ENCODE measurements at places on chromosomes 11 and 22.

DNA sequence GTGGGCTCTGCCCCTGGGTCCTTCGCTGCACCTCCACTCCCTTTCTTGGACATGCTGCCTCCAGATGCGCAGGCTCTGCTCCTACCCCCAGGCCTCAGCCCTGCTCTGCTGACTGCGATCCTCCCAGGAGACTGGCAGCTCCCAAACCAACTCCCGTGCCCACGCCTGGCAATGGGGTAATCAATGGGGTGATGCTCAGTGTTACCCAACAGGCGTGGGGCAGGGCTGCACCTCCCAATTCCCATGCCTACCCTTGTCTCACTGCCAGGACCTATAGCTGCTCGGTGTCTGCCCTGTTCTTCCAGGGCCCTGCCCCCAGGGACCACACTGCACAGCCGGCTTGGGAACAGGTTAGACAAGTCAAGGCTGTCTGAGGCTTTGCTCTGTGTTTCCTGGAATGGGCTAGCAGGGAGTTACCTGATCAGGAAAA lies at the start of gene ALDH3B2:
Gene ALDH3B2 (minus strand): TSS at position 182 of the 430 bp plus-strand sequence. CDS start 7,688 bp downstream, outside the sequence.
- DNase-seq = no peak

GRCh38 chr11:88348870-88349269 lies 11.3 kb upstream of the CTSC start:
- DNase-seq = no peak

- DNase-seq = no peak
Observed at GRCh38 chr11:17459236-17459896, 17.3 kb downstream of the ABCC8 start.

GRCh38 chr11:86219311-86220193 lies 25.0 kb upstream of the EED start:
- no peak for DNase-seq

DNA sequence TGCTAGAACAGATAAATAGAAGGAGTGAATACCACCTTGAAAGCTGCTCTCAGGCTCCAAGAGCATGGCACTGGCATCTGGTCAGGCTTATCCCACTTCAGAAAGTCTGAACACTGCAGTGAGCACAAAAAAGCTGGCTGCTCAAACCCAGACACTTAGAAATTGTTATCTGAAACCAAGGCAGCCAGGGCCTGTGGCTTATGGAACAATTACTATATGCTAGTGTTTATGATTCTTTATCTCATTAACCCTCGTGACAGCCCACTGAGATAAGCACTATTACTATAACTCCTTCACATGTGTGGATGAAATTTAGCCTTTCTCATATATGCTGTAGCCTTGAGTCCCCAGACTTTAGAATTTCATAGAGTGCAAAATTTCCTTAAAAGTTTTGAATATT lies 400.2 kb downstream of the RAB38 start:
- no peak for DNase-seq

- no peak for DNase-seq
Observed at GRCh38 chr22:45576273-45576625, 73.6 kb downstream of the FBLN1 start.

- DNase-seq = no peak
Observed at GRCh38 chr11:87722756-87723565, 452.3 kb downstream of the RAB38 start.

GRCh38 chr11:12043221-12043620 lies 34.8 kb upstream of the DKK3 start:
- no peak for DNase-seq

- no peak for DNase-seq
Observed at GRCh38 chr11:64770120-64770519, 8.2 kb downstream of the SF1 start.

GRCh38 chr22:47177334-47177815 lies 414.9 kb downstream of the TBC1D22A start:
- no peak for DNase-seq

GRCh38 chr22:50677493-50678217 lies 5.0 kb downstream of the SHANK3 start:
- DNase-seq = no peak

DNA sequence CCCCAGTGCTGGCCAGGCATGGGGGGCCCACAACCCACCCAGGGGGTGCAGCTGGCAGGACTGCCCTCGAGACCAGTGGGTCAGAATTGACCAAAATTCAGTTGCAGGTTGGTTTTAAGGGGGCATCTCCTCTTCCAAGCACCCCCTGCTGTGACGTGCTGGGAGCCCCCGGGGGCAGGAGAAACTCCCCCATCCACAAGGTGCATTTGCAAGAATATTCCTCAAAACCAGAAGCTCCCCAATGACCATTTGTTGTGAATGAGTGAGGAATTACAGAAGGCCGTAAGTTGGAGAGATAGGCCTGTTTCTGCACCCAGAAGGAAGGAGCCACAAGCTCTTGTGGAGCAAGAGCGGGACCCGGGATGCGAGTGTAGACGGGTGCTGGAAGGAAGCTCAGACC lies 414.5 kb downstream of the BRD1 start:
- no peak for DNase-seq

GRCh38 chr11:9831122-9831521 lies 167.2 kb downstream of the SWAP70 start:
- DNase-seq = no peak

GRCh38 chr11:9575260-9576240 lies 2.1 kb downstream of the WEE1 start:
- DNase-seq = no peak

GRCh38 chr11:133911171-133911570 lies 45.6 kb downstream of the IGSF9B start:
- DNase-seq = no peak

GRCh38 chr11:100932474-100933100 lies 197.0 kb downstream of the PGR start:
- no peak for DNase-seq

DNA sequence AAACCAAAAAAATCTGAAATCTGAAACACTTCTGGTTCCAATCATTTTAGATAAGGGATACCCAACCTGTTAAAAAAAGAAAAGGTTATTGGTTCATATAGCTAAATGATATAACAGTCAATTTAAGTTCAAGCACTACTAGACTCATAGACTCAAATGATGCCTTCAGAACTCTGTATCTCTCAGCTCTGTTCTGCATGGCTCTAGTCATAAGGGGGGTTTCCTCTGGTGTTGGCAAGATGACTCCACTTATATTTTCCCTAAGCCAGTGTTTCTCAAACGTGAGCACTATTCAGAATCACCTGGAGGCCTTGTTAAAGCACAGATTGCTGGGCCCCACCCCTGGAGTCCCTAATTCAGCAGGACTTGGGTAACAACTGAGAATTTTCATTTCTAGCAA lies 11.5 kb upstream of the RRAS2 start:
- no peak for DNase-seq

- peak; percentile 29 for DNase-seq
Observed at GRCh38 chr22:49934160-49934890, 15.9 kb downstream of the CRELD2 start.

DNA sequence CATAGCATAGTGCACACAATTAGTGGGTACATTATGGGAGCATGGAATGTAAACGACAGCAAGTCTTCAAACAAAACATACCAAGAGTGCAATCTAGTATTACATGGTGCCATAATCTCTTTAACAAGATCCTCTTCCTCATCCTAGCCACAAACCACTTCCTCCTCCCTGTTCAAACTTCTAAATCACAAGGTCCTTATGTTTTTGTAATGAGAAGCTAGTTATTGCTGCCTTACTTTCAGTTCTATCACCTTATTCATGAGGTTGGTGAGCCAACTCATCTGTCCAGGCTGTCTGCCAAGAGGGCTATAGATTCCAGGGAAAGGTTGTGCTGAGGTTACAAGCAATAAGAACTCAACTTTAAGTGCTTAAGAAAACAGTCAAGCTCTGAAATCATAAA lies 195.4 kb upstream of the ARHGAP20 start:
- DNase-seq = peak; percentile 59

DNA sequence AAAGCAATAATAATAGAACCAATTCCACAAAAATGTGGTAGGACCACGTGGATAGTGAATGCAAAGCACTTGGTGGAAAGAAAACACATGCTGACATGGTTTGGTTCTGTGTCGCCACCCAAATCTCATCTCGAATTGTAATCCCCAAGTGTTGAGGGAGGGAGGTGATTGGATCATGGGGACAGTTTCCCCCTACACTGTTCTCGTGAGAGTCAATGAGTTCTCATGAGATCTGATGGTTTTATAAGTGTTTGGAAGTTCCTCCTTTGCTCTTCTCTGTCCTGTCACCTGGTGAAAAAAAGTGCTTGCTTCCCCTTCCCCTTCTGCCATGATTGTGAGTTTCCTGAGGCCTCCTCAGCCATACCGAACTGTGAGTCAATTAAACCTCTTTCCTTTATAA lies 421.9 kb upstream of the CADM1 start:
- DNase-seq = no peak

GRCh38 chr11:61541598-61541997 lies 33.0 kb downstream of the LRRC10B start:
- DNase-seq = no peak

DNA sequence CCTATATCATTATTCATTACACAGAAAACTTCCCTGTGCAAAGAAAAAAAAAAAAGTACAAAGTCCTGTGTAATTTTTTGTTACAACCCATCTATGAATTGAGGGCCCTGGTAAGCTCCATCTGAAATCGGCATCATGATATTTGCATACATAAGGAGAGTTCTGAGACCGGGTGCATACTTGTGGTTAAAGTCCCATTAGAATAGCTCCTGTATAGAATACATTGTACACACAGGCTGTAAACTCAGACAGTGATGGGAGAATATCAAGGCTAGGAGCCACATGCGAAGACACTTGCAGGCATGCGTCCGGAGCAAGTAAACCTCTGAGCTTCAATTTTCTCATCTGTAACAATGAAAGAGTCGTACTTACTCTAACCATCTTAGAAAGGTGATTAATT lies 353.2 kb downstream of the ETS1 start:
- DNase-seq = no peak

GRCh38 chr11:128719556-128719824 lies 25.6 kb downstream of the FLI1 start:
- DNase-seq = no peak

- DNase-seq = no peak
Observed at GRCh38 chr11:63841554-63841953, 2.6 kb downstream of the MARK2 start.

DNA sequence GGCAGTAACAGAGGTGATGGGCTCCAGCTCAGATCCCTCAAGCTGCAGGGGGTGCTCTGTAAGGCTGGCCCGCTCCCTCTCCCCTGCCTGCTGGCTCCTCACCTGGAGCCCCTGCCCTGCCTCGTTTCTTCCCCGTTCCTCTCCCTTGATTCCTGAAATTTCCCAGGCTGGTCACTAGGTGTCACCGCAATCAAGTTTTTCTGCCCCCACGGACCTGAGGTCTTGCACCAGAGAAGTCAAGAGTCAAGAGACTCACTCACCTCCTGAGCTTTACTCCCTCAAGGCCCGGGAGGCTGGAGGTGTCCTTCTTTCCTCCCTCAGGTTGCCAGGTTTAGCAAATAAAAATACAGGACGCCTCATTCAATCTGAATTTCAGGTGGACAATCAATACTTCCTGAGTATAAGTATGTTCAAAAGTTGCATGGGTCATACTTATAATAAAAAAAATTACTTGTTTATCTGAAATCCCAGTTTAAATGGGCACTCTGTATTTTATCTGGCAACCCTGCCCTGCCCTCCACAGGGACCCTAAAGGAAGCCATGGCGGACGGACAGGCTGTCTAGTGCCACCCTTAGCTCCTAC lies 69.2 kb downstream of the SCUBE1 start:
- peak; percentile 17 for DNase-seq

DNA sequence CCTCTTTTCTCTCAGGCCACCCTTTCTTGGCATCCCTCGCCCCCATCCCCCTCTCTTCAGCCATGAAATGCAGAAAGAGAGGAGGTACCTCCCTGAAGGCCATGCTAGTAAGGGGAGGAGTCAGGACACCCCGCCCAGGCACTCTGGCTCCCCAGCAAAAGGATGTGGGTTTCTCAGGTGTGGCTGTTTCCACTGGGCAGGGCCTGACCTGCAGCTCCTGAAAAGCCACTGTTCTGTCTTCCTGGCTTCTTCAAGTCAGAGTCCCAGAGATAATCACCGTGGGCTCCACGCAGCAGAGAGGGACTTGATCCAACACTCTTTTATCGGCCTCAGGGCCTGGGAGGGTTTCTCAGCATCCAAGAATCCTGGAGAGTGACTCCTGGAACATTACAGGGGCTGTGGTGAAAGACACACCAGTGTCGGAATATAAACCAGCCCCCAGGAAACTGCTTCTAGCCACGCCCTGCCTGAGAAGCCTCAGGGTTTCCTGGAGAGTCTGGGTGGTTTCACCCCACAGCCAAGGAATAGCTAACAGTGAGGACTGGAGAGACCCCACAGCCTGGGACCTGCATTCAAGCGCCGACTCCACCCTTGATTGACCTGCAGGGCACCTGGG lies 45.7 kb upstream of the TSPAN18 start:
- peak; percentile 5 for DNase-seq

- no peak for DNase-seq
Observed at GRCh38 chr22:19038728-19039447, 83.3 kb downstream of the DGCR2 start.

- no peak for DNase-seq
Observed at GRCh38 chr11:16893456-16894066, 120.7 kb downstream of the PLEKHA7 start.

DNA sequence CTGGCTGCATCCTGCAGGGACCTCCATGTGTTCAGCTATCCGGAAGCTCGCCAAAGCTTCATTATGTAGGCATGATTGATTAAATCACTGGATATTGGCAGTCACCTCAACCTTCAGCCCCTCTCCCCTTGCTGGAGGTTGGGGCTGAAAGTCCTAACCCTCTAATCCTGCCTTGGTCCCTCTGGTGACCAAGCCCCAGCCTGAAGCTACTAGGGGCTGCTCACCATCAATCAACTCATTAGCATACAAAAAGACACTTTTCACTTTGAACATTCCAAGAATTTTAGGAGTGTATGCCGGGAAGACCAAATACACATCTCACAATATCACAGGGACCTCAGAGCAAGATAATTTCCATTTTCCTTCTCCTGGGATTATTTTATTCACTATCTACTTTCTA lies 38.8 kb upstream of the TPBGL start:
- DNase-seq = no peak
